ENCODE measurements at places on chromosomes 5 and 9.
A peak's percentile ranks its signal among the peaks of the same experiment; 100 is the strongest.

DNA sequence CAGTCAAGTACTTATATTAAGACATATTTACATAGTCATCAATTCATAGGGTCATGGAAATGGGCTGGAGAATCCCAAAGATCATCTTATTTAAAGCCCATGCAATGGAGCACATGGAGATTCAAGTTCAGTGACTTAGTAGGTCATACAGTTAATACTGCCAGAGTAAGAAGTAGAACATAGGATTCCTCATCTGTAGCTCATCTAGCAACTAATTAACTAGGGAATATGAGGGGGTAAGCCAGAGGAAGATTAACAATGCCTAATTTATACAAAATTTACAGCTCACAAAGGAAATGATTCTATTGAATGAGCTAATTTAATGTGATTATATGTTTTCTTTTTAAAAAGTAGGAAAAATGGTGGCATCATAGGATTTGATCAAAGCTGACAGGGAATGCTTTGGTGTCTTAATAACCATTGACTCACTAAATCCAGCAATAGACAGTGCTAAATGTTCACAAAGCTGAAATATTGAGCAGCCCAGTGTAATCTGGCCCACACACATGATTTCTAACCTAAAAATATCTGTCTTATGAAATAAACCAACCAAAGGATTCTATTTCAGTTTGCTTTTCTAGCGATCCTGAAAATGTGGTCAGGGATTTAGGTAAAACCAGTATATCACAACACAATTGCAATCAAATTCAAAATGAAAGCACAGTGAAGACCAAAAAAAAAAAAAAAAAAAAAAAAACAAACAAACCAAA, 53.3 kb downstream of the PRDM6 start:
- no peak for DNase-seq

GRCh38 chr5:163695830-163696578, 190.6 kb downstream of the MAT2B start:
- DNase-seq: peak; percentile 85

DNA sequence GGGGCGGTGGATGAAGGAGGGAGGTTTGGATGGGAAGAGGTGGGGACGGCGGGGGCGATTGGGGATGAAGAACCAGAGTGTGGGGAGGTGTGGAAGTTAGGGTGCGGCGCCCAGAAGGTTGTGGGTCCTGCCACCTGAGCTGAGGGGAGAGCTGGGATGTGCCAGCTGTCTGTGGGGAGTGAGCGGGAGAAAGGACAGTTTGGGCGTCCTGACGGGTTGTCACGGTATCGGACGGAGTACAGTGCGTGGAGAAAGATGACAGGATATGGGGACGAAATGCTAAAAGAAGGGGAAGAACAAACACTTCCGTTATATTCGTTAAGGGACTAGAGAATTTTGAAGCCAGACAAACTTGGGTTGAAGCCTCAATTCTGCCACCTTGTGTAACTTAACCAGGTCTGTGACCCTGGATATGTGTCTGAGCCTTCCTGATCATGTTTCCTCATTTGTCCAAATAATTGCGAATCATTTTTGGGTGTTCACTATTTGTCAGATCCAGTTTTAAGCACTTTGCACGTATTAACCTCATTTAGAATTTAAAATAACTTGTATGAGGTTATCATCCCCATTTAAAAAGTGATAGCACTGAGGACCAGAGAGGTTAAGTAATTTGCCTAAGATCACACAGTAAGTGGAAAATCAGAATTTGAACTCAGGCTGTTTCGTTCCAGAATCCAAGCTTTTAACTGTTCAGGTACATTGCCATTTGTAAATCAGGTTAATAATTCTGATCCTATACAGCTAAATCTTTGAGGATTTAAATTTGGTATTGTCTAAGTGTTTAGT, 689 bp downstream of the CNTRL start:
- DNase-seq: no peak

DNA sequence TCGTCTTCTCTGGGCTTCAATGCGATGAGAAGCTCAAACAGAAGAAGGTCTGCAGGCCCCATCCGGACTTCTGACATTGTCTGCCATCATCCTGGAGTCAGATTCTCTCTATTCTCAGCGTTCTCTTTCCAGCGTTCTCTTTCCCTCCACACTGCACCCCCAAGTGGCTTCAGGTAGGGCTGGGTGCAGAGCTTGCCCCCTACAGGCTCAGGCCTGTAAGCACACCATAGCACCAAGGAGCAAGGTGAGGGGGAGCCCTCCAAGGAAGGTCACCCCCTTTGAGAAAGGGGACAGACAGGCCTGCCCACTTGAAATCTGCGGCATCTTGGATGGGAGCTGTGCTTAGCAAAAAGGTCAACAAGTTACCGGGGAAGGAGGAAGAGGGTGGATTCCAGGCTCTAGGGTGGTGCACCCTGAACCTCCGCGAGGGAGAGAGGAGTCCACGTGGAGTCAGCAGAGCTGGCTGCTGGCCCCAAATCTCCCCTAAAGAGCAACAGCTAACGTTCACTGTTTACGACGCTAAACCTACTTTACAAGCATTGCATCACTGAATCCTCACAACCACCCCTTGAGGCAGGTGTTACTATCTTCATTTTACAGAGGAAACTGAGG, 27.5 kb downstream of the GPX3 start:
- peak; percentile 30 for DNase-seq

- peak; percentile 4 for DNase-seq
Measured at GRCh38 chr9:19473605-19474004, 64.8 kb downstream of the ACER2 start.

DNA sequence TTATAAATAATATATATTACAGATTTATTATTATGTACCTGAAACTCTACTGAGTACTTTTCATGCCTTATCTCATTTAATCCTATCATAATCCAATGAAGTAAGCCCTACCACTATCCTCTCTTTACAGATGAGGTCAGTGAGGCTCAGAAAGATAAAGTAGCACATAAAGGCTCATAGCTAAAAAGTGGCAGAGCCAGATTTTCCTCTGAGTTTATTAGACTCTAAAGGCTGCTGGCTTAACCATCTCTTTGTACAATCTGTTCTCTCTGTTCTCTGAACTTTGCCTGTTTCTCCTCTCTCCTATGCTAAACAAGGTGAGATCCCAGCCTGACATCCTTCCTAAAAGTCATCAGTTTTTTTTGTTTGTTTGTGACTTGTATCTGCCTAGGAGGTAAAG, 311.2 kb downstream of the KCTD16 start:
- peak; percentile 71 for DNase-seq

- no peak for DNase-seq
Measured at GRCh38 chr9:124332361-124333202, 74.8 kb downstream of the NEK6 start.

DNA sequence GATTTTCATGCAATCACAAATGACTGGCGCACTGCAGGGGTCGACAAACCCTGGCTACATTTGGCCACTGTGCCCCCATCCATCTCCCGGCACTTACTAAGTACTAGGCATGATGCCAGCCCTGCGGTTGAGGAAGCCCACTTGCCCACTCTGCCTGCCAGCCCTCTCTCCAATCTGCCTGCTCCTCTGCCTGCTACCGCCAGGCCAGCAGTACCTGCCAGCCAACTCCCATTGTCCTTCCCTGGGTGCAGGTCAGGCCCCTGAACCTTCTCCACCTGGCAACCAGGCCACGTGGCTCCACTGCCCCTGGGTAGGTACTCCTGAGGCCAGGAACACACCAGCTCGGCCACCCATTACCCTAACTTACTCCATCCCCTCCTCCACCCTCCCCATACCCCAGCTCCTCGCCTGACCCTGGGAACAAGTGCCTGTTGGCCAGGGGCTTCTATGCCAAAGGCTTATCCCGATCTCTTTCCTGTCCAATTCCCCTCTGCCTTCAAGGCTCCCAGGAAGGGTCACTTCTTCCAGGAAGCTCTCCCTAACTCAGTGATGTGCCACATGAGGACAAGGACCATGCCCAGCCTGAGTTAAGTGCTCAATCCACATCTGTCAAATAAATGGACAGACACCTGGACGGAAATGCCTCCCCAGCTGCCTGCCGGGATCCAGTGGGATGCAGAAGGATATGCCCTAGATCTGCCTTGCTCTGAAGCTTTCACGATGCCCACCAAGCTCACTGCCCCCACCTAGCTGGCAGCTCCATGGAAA, 6.6 kb downstream of the EEIG1 start:
- no peak for DNase-seq

DNA sequence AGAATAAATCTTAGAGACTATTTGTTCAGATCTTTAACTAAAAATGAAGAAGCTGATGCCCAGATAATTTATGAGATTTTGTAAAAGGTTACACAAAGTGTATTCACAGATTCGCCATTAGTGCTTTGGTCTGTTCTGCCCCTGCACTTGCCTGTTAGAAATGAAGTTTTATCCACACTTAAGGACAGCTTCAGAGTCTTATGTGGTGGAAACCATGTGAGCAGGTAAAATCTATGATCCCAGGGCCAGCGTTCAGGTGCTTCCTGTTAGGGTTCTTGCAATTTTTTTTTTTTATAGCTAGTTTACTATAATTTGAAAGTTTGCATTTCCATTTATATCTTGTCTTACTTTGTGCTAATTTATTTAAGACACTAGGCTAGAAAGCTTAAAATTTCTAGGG, 561.6 kb downstream of the PRR16 start:
- DNase-seq: no peak

DNA sequence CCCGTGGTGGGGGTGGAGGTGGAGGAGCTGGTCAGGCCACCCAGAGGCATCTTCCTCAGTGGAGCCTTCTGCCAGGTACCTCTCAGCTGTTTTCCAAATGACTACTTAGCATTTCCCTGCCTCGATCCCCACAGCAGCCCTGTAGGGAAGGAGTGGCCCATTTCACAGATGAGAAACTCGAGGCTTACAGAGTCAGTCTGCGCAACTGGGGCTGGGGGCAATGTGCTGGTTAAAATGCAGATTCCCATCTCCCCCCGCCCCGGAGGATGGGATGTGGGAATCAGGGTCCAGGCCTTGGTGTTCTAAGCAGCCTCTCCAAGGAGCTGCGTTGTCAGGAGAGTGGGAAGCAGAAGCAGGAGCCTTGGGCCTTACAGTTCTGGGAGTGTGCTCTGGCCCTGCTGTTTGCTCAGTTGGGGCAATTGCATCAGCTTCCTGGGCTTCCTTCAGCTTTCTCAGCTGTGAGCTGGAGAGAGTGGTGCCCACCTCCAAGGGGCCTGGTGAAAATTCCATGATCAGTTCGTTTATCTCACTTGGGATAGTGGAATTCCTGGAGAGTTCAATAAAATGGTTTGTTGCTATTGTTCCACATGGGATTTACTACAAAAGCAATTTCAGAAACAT, 19.4 kb downstream of the ERGIC1 start:
- DNase-seq: no peak

GRCh38 chr9:115403753-115404152, 285.8 kb upstream of the TNC start:
- no peak for DNase-seq

DNA sequence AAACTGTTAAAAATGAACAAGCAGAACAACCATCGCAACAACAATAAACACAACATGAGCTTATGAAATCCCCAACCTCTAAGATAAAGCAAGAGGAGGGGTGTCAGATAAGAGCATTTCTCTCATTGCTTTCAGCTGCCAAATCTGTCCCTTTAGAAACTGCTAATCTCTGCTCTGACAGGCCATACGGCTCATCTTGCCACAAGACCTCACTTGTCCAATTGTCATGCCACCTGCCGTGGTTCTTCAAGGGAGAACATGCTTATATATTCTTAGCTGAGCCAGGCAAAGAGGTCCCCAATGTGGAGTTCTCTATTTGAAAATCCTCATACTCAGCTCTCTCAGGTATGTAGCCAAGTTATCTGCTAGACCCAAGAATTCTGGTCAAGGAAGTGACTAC, 405.0 kb upstream of the TNC start:
- DNase-seq: peak; percentile 64
